ENCODE measurements at places on chromosomes 1 and 21.

DNA sequence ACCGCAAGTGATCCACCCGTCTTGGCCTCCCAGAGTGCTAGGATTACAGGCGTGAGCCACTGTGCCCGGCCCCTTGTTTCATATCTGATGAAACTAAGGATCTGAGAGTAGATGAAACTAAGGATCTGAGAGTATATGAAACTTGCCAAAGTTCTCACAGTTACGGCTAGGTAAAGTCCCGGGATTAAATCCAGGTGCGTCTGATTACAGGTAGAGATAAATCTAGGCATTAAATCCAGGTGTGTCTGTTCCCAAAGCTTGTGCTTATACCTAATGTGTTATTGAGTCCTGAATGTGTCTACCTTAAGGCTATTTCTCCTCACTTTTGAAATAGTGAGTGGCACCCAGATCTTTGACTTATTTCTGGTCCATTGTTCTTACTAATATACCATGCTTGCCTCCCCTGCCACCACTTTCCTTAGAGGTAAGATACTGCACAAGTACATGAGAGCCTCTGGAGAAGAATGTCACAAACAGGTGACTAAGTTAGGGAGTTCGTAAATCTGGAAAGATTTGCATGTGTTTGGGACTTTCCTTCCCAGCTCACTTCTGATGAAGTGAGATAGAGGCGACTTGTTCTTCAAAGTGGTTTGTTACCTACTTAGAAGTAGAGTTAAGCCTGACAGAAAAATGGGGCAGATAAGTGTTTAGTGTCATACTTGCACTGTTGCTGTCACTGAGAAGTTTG, 66.5 kb downstream of the AK4 start:
- no peak for DNase-seq

GRCh38 chr21:39527067-39527595, 75.4 kb downstream of the SH3BGR start:
- no peak for DNase-seq

DNA sequence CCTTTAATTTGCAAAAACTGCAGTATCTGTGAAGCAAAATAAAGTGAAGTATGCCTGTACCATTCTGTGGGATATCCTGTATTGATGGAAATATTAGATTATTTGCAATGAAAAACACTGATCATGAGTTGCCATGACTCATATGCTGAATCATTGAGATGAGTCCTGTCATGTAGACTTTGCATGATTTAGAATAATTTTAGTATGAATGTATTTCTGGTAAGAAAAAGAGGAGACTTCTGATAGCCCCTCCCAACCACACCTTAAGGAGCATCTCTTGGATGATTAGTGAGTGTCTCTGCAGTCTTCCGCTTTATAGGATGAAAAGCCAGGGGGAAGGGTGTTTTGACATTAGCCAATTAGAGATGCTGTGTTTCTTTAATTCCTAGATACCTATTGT, 55.2 kb upstream of the PTGS2 start:
- DNase-seq = no peak

- no peak for DNase-seq
Measured at GRCh38 chr1:202806845-202807450, 1.3 kb downstream of the KDM5B start.

DNA sequence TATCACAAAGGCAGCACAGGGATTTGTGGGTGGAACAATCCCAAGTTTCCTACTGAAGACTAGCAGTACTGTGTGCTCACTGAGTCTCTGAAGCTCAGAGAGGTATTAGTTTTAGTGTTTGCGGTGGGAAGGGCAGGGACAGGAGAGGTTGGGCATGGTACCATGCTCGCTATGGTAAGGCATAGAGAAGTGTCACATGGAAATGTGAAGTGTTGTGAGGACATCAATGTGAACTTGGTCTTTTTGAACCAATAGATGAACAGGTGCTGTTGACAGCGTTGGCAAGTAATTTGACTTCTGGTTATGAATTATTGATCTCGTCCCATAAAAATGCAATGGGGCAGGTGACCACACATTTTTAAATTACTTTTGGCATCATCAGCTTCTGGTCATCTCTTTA, 55.8 kb upstream of the ADAMTS1 start:
- DNase-seq = no peak

GRCh38 chr1:245690156-245690690, 535.4 kb downstream of the KIF26B start:
- no peak for DNase-seq

DNA sequence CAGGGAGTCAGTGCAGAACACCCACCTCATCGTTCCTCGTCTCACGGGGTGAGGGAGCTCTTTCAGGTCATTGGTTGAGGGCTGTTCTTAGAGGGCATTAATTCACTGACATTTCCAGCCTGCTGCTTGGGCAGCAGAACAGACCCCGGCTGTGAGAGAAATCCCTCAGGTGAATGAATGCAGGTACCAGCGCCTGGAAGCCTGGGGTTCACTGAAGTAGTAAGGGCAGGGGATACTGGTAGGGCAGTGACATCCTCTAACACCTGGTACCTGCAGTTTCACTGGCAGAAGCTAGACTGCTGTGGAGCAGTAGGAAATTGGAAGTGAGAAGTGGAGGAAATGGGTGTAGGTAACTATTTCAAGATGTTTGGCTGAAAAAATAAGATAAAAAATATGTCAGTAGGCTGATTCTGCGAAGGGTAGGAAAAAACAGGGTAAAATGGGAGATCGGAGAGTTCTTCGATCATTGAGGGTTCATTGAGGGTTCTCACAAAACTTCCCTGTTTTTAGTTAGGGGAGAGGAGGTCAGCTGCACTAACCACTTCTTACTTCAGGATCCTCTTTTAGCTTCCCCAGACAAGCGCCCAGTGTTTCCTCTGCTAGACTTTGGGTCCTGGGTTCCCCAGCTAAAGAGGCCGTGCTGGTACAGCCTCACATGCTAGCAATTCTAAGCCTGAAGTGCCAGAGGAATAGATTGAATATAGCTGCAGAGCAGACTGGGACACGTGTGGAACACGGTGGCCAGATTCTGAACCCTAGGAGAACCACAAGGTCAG, 55.2 kb downstream of the RNF220 start:
- DNase-seq = no peak

- DNase-seq = no peak
Measured at GRCh38 chr1:225506727-225507126, 78.9 kb upstream of the LBR start.

- no peak for DNase-seq
Measured at GRCh38 chr21:38600106-38600505, 101.8 kb upstream of the ERG start.

- DNase-seq = no peak
Measured at GRCh38 chr1:198549866-198550265, 9.4 kb upstream of the ATP6V1G3 start.

GRCh38 chr1:8157765-8158164, 131.7 kb upstream of the ERRFI1 start:
- no peak for DNase-seq

DNA sequence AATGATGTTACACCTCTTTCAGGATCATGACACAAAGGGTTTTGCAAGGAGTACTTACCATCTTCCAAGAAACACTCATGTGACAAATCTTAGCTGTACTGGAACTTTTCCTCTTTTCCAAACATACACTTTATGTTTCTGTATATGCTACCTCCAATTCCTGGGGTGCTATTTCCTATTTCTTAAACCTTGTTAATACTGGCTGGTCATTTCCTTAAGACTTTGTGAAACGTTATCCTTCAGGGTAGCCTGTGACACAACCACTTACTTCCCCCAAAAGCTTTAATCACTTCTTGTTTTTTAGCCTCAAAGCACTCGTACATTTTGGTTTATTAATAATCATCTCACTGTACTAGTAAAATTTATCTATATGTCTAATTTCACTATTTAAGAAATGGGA, 39.4 kb downstream of the OR10Z1 start:
- DNase-seq = no peak

DNA sequence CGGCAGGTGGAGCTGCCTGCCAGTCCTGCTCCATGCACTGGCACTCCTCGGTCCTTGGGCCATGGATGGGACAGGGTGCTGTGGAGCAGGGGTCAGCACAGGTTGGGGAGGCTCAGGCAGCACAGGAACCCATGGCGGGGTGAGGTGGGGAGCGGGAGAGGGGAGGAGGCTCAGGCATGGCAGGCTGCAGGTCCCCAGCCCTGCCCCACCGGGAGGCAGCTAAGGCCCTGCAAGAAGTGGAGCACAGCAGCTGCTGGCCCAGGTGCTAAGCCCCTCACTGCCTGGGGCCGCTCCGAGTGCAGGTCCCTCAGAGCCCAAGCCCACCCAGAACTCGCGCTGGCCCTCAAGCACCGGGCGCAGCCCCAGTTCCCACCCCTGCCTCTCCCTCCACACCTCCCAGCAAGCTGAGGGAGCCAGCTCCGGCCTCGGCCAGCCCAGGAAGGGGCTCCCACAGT, 691 bp upstream of the GBP5 start:
- DNase-seq = no peak

GRCh38 chr1:225509770-225510169, 81.9 kb upstream of the LBR start:
- DNase-seq = no peak

- no peak for DNase-seq
Measured at GRCh38 chr1:106456832-106457231, 599.6 kb upstream of the PRMT6 start.

GRCh38 chr1:47178654-47179016, 11.2 kb downstream of the PDZK1IP1 start:
- DNase-seq = no peak

DNA sequence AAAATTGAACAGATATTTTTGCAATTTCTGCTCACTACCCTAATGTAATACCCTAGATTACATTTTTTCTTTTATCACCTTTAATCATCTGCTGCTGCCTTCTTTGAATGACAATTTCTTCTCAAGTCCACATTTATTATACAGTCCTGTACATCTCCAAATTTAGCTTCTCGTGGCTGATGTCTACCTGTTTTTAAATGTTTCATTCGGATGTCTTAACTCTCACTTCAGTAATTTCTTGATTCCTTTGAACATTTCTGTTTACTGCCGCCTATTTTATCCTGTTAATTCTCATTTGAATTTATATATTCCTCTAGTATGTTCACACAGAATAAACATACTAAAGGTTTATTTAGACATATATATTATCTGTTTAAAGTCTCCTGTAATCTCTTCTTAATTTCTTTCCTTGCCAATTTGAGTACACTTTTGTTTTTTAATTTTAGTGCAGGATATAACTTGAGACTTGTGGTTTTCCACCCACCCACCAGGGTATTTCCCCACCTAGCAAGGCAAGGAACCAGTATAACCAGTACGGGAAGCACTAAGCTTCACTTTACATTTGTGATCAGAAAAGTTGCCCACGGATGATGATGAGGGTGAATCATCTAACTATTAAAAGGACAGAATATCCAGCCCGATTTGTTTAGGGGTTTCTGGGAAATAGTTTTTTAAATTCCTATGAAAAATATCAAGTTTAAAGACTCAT, 12.7 kb downstream of the INSL5 start:
- peak; percentile 29 for DNase-seq

DNA sequence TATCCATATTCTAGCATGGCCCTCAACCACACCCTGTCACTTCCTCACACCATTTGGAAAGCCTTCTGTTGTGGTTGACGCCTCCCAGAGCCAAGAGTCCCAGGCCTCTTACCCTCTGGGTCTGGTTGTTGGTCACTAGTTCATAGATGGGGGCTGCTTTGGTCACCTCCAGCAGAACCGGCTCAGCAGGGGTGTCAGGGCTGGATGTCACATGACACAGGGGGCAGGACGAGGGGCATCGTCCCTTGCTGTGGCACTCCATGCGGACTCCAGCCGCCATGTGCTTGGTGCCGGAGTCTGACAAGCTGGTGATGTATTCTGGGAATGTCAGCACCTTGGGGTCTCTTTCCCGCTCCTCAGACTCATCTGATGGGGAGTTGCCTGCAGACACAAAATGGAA, 270.1 kb downstream of the ASTN1 start:
- no peak for DNase-seq

DNA sequence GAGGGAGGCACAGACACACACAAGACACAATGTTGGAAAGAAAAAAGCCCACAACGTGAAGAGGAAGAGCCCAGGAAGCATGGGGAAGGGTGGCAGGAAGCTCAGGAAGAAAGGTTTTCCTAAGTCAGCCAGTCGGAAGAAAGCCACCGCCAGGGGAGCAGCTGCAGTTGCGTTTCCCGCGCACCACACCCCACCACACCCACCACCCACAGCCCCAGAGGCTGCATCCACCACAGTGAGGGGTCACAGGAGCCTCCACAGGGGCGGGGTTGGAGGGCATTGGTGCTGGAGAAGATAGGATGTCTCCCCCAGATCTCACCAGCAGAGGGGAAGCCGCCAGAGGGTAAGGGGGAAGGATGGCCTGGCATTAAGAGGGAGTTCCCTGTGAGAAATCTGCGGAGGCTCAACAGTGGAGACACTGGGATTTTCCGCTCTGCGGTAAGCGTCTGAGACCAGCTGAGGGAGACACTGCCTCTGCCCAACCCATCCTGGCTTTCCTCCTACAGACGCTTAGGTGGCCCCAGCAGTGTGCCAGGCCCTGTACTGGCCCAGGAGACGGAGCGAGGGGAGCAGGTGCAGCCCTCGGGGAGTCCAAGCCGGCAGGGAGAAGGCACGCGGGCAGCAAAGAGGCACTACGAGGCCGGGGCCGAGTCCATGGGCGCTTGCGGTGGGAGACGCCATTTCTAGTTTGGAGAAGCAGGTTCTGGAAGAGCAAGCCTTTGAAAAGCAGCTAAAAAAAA, 19.8 kb downstream of the PGLYRP3 start:
- DNase-seq = no peak

DNA sequence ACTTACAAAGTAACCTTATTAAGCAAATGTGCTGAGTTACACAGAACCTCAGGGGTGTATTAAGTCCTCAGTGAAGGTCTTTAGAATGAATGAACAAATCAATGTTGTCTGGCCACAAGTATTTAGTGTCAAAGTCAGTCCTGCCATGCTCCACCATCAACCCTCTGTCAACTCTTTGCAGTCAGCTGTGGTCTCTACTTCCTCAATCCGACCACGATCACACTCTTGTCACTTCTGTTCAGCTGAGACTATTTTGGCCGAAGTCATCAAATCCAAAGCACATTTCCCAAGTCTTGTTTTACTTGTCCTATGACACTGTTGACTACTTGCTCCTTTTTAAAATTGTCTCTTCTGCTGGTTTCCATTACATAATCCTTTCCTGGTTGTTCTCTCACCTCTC, 173.5 kb downstream of the ST6GALNAC5 start:
- no peak for DNase-seq

GRCh38 chr1:101259744-101260148, 22.9 kb downstream of the S1PR1 start:
- no peak for DNase-seq

DNA sequence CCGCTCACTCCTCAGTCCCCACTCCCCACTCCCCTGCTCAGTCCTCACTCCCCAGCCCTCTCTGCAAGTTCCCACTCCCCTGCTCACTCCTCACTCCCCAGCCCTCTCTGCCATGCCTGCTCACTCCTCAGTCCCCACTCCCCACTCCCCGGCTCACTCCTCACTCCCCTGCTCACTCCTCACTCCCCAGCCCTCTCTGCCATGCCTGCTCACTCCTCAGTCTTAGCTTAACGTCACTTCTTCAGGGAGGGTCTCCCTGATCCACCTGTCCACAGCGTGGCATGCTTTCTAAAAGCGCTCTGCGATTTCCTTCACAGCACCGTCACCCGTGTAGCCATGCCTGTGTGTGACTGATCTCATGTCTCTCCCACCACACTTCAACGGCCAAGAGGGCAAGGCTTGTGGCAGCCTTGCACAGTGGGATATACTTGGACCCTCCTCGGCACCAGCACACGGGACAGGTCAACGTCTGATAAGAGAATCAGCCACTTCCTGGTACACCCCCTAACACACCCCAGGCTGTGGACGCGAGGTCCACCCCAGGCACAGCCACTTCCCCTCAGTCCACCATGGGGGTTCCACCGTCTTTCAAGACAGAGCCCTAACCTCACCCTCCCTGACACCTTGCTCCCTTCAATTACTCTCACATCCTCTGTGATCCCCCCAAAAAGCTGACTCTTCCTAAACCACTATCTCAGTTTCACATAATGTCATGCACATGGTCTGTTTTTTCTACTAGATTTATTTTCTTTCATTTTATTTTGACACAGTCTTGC, 14.0 kb downstream of the PRDM15 start:
- no peak for DNase-seq

Data from activated CD4-positive, alpha-beta T cell treated with anti-CD3 and anti-CD28 coated beads for 24 hours (primary cell).